ENCODE measurements at places on chromosomes 1 and 21. TPM values are rescaled to one million over a fixed set of nuclear protein-coding genes. Genes with fewer than 3 reads are reported as not detected.

ANGPTL7 gene
- 0.21 TPM for total RNA-seq

DNA sequence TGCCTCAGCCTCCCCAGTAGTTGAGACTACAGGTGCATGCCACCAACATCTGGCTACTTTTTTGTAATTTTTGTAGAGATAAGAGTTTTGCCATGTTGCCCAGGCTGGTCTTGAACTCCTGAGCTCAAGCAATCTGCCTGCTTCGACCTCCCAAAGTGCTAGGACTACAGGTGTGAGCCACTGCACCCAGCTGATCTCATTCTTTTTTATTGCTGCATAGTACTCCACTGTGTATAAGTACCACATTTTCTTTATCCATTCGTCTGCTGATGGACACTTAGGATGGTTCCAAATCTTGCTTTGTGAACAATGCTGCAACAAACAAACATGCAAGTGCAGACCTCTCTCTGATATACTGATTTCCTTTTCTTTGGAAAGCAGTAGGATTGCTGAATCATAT, 59.5 kb downstream of the UROD start:
- no peak for DNase-seq

DNA sequence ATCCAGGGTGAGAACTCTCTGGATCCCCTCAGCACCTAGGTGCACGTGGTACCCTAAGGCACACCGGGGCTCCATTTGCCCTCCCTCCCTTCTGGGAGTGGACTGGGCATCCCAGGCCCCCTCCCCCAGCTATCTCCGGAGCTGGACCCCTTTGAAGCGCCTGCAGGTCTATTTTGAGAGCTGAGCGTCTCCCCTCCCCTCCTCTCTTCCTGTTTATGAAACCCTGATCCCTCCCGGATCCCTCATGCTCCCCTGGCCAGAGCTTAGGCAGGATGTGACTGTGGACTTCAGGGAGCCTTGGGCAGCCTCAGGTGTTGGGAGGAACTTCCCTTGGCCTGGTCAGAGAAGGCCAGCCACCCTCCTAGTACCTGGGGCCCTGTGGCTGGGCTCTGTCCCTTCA, 10.2 kb downstream of the RPS6KA1 start:
- peak; percentile 25 for DNase-seq

SYT14 gene
- total RNA-seq, result not detected

- DNase-seq, result no peak
These were observed 26.8 kb upstream of the BEND5 start for GRCh38 chr1:48803474-48803873.

DNA sequence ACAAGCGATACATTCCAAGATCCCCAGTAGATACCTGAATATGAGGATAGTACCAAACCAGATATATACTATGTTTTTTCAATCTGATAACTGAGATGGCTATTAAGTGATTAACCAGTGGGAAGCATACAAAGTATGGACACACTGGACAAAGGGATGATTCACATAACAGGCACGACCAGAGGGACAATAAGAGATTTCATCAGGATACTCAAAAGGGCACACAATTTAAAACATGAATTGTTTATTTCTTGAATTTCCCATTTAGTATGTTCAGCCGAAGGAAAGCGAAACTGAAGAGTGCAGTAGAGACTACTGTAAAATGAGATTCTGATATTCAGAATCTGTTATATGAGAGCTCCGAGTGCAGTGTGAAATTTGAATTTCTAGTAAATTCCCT, 10.6 kb downstream of the ZZZ3 start:
- DNase-seq, result no peak

- DNase-seq, result no peak
These were observed 65.8 kb downstream of the SSBP3 start for GRCh38 chr1:54340434-54340833.

GRCh38 chr1:116113615-116114014, 2.4 kb downstream of the MAB21L3 start:
- DNase-seq, result no peak

DNA sequence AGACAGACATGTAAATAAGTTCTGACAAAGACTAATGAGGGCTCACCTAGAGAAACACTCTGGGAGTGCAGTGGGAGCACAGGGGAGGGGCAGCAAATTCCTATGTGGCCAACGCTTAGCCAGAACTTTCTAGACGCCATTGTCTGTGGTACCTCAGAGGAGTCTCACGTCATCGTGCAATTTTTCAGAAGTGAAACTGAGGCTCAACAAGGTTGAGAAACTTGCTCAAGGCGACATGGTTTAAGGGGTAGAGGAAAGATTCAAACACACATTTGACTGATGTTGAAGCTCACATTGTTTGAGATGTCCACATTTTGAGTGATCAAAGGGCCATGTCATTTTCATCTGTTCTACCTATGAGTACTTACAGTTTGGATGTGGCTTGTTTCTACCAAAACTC, 152.6 kb upstream of the LMO4 start:
- no peak for DNase-seq

COL6A1 gene
- total RNA-seq, result 399 TPM

TMOD4 gene
- not detected for total RNA-seq

DNA sequence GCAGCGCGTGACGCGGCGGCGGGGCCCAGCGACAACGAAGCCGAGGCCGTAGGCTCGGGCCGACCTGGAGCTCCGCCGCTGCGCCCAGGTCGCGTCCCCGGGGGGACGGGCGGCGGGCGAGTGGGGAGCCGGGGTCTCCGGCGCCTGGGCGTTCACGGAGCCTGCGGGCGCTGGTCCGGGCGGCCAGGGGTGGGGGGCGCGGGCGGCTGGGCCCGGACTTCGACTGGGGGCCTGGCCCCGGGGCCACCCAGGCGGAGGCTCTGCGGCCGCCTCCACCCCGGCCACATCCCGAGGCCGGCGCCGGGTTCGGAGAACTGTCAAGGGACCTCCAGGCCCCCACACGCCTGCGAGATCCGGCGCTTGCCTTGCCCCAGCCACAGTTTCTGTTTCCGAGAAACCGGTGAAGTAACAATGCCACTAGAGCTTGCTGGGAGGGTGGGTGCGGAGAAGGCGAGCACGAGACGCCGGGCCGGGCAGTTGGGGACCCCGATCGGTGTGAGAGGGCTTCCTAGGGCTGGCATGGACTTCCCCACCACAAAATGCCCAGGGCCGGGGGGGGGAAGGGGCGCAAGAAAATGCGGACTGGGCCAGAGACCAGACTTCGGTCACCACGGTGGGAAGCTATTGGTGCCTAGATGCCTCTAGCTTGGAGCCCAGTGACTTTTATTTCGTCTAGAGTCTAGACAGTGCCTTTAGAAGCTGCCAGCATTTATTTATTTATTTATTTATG, 501 bp downstream of the FBXO6 start:
- DNase-seq, result peak; percentile 66

- no peak for DNase-seq
These were observed 205.3 kb upstream of the RAB4A start for GRCh38 chr1:229065613-229066012.

DNA sequence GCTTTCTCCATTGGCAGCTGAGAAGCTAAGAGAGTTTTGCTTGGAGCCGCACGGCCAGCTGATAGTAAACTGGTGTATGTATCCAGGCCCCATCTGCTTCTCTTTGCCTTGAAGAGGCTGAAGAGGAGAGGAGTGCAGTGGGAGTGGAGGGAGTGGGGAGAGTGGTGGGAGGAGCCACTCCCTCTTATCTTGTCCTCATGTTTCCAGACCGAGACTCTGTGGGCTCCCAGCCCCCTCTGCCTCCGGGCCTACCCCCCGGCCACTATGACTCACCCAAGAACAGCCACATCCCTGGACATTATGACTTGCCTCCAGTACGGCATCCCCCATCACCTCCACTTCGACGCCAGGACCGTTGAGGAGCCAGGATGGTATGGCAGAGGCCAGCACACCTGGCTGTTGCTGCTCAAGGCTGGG, 6.0 kb upstream of the LRRC71 start:
- DNase-seq, result no peak

- DNase-seq, result no peak
These were observed 72.1 kb downstream of the DISP1 start for GRCh38 chr1:222886878-222887351.

LRRC7 gene
- not detected for total RNA-seq

GRCh38 chr1:12417389-12417788, 187.6 kb downstream of the VPS13D start:
- no peak for DNase-seq

GRCh38 chr21:14876524-14876840, 188.3 kb downstream of the NRIP1 start:
- DNase-seq, result no peak

RPRD2 gene
- total RNA-seq, result 27.8 TPM

DNA sequence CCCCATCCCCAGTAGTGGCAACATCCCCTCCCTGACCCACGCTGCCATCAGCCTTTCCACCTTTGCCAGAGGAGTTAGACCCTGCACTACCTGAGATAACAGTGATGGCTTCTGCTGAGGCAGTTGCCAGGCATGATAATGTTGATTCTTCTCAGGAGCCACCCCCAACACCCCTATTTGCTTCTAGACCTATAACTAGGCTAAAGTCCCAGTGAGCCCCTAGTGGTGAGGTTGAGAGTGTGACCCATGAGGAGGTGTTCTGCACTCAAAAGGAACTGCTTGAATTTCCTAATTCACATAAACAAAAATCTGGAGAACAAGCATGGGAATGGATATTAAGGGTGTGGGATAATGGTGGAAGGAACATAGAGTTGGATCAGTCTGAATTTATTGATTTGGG, 159.6 kb upstream of the COL11A1 start:
- DNase-seq, result no peak

OR6N1 gene
- not detected for total RNA-seq

GRCh38 chr1:61056573-61057439, 25.6 kb upstream of the NFIA start:
- peak; percentile 85 for DNase-seq

DNA sequence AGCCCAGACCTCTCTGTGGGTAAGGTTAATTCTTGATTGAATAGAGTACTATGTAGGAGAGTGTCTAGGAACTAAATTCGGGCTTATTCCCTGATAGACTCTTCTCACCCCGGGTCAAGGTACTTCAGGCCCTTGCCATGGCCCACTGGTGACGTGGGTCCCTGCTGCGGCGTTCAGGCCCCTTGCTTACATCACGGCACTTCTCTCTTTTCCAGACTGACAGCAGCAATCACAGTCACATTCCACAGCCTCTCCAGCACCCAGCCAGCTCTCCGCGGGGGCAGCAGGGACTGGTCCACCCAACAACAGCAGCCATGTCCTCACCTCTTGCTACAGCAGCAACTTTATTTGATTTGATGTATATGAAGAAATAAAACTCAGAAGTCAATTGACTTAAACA, 401.2 kb upstream of the VAMP3 start:
- no peak for DNase-seq

DNA sequence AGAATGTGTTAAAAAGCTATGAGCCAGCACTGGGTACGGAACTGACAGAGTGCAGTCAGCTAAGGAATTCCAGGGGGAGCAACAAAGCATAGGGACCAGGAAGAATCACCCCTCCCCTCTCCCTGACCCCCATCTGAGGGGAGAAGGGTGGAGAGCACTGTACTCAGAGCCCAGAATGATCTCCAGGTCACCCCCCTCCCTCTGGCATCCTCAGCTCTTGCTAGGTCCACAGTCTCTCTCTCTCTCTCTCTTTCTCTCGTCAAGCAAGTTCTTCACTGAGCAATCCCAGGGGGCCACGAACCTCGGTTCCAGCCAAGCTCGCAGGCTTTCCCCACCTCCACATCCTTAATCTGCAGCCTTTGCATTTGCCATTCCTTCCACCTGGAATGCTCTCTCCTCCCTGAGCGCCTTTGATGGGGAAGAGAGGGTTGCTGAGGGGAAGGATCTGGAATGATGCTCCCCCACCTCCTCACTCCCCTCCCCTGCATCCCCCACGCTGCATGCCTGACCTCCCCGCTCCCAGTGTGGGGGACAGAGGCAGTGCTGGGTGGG, 6.7 kb upstream of the WASF2 start:
- DNase-seq, result peak; percentile 51

CDC14A gene
- 19.1 TPM for total RNA-seq

GRCh38 chr1:2643414-2644077, 10.7 kb upstream of the MMEL1 start:
- DNase-seq, result no peak

GRCh38 chr1:119906927-119907652, 10.8 kb upstream of the ADAM30 start:
- no peak for DNase-seq

JAM2 gene
- 57.1 TPM for total RNA-seq

All from lung (tissue), 17 donors.